ENCODE measurements at places on chromosomes 12 and 14.

DNA sequence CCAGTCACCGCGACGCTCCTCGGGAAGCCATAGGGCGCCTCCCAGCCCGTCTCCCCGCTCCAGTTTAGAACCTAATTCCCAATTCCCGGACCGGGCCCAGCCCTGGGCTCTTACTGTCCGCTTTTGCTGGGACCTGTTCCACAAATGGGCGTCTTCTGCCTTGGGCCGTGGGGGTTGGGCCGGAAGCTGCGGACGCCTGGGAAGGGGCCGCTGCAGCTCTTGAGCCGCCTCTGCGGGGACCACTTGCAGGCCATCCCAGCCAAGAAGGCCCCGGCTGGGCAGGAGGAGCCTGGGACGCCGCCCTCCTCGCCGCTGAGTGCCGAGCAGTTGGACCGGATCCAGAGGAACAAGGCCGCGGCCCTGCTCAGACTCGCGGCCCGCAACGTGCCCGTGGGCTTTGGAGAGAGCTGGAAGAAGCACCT is 797 bp downstream of the UNG start:
- no peak for DNase-seq

DNA sequence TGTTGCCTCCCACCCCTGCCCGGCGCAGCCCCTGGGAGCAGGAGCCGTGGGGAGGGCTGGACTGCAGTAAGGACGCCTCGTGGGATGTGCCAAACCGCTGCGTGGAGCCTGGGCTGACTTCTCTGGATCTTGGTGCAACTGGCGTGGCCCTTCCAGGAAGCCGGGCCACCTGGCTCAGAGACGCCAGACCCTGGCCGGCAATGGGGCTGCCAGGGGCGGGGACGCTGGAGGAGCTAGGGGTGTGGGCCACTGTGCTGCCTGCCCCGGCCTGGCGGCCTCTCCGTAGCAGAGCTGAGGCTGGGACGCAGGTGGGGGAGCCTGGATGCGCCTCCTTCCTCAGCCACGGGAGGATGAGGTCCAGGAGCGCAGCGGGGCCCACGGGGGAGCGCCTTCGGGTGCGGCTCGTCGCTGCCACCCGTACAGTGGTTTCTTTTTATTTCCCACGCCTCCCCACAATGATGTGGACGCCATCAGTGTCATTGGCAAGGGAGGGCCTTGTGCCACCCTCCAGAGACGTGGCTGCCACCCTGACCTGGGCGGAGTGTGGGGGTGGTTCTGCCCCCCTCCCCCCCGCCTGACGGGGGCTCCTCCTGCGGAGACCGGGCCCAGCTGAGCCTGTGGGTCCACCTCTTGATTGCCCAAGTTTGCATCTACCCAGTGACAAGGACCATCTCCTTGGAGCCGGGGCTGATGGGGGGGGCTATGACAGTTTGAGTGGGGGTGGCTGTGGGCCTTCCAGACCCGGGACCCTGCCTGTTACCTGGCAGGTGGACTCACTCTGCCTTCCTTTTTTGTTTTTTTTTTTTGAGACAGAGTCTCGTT is 11.3 kb downstream of the DDX51 start:
- DNase-seq: no peak

DNA sequence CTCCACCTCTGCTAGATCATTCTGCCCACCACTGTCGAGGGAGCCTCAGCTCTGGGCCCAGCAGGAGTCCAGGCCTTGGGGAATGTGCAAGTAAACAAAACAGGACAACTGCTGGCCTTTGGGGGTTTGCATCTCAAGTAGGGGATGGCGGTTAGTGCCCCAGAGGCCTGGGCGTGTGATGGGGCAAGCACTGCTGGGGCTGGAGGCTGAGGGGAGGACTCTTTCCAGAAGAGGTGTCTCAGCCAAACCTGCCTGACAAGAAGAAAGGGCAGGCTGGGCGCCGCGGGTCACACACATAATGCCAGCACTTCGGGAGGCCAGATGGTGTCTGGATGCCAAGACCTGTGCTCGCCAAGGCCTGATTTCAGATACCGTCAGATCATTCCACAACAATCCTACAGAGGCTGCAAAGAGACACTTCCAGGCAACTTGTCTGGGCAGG is 8.6 kb upstream of the ALDH2 start:
- DNase-seq: no peak

GRCh38 chr14:42353315-42353714 is 746.6 kb downstream of the LRFN5 start:
- no peak for DNase-seq

GRCh38 chr14:95356245-95356869 is 36.6 kb upstream of the CLMN start:
- DNase-seq: no peak

- DNase-seq: no peak
Measured at GRCh38 chr12:13024531-13024916, 19.7 kb upstream of the FAM234B start.

- no peak for DNase-seq
Measured at GRCh38 chr12:56998981-56999380, 7.4 kb downstream of the ZBTB39 start.

- DNase-seq: no peak
Measured at GRCh38 chr14:58547649-58548048, 90.1 kb upstream of the DACT1 start.

Data from activated CD8-positive, alpha-beta memory T cell treated with anti-CD3 and anti-CD28 coated beads, Interleukin-2, amount 50 U/mL, for 4 hours (primary cell).